ENCODE measurements at places on chromosomes 16 and 17.

- no peak for DNase-seq
Measured at GRCh38 chr17:11499881-11500280, 98.4 kb upstream of the DNAH9 start.

DNA sequence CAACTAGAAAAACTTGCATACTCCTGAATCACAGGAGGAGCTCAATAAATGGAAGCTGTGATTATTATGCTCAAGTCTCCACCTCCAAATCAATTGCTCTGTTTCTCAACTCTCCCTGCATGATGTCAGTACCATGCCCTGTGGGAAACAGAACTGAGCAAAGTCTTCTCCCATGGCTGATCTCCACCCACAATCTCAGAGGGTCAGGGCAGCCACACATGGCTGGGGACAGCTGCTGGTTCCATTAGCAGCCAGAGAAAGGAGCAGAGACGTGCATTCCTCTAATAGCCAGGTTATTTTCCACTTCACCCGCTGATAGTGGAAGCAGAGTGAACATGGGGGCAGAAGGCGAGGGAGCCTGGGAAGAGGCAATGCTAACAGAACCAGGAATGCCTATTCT is 85.5 kb upstream of the TMEM132E start:
- no peak for DNase-seq

- no peak for DNase-seq
Measured at GRCh38 chr16:17431968-17432625, 38.7 kb downstream of the XYLT1 start.

DNA sequence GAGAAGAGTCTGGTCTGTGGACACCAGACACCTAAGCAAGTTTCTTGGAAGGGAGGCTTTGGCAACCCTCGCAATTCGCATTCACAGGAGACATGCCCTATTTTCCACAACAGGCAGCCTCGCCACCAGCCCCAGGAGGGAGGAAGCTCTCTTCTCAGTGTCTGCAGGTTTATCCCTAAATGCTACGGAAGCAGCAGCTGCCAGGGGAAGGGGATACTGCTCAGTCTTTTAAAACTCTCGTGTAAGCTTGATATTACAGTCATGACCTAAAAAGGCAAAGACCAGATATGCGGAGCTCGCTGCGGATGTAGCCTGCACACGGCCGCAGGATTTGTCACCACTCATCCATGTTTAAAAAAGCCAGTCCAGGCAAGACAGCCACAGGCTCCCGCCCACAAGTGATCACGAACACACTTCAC is 159.2 kb upstream of the RPH3AL start:
- no peak for DNase-seq

GRCh38 chr17:4537451-4538235 is 17.5 kb downstream of the MYBBP1A start:
- no peak for DNase-seq
